Activated CD4-positive, alpha-beta T cell treated with anti-CD3 and anti-CD28 coated beads, Interleukin-2, amount 10 ng/mL, durations not matched to agents 7 days and 5 days (primary cell): ENCODE measurements at places on chromosomes 4 and X. TPM values are rescaled to one million over a fixed set of nuclear protein-coding genes. Genes with fewer than 3 reads are reported as not detected.

Gene RNF113A
- 30.4 TPM for total RNA-seq

Gene LGI2
- total RNA-seq = not detected

Gene CCDC149
- not detected for total RNA-seq

Gene KLF8
- 12.8 TPM for total RNA-seq

Gene TTC29
- not detected for total RNA-seq

Gene GCNA
- total RNA-seq = 4.7 TPM

Gene SSX2
- total RNA-seq = not detected

Gene PRDM5
- not detected for total RNA-seq

Gene PAGE5
- not detected for total RNA-seq

DNA sequence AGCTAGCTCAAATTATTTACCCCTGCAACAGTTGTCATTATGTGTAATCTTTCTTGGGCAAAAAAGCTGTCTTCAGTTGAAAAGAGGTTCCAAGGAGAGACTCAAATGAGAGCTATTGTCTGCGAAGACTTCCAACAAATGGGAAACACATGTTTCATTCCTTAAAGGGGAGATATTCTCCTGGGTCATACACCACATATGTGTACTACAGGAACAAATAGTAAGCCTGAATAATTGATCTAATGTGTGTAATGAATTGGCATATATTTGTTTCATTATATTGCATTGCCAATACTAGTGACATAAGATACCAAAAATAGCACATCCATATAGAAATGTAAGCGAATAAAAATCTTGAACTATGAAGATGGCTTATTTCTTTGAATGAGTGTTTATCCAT lies 950.9 kb upstream of the NDST4 start:
- H3K4me1 ChIP-seq = no peaks in the 10 kb centered on the region
- no peaks in the 10 kb centered on the region for H3K27me3 ChIP-seq
- H3K4me3 ChIP-seq = no peak overlapping the region
- H3K27ac ChIP-seq = no peak overlapping the region
- H3K36me3 ChIP-seq = no peaks in the 10 kb centered on the region
- no peak for DNase-seq

GRCh38 chrX:54817220-54817820 lies 9.8 kb downstream of the MAGED2 start:
- DNase-seq = no peak
- peaks cover 6% of the 10 kb centered on the region for H3K4me1 ChIP-seq
- no peak overlapping the region for H3K4me3 ChIP-seq
- H3K36me3 ChIP-seq = peaks cover 28% of the 10 kb centered on the region

GRCh38 chr4:993111-994029 lies at the start of gene SLC26A1:
Gene SLC26A1 (minus strand): TSS chr4:993404. CDS start chr4:991703, 1,701 bp downstream.
- no peaks in the 10 kb centered on the region for H3K36me3 ChIP-seq
- H3K27me3 ChIP-seq = peaks cover 15% of the 10 kb centered on the region
- H3K4me3 ChIP-seq = no peak within 1 kb of the TSS
- DNase-seq = no peak
- no peak within 1 kb of the TSS for H3K27ac ChIP-seq

DNA sequence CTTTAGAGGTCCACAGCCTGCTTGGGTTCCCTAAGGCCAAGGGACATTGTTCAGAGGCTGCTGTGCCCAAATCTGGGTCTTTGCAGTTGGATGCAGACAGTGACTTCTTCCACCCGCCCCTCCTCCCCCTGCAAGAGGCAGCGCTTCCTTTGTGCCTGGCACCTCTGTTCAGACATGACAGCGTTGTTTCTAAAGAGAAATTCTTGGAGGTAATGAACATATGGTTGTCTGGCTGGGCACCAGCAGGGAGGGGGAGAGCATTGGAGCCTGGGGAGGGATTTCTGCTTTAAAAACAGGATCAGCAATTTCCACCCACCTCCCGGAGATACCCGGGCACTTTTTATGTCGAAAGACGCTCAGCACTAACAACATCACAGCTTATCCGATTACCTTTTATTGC lies 51.5 kb downstream of the PSAPL1 start:
- no peak for DNase-seq
- no peaks in the 10 kb centered on the region for H3K27me3 ChIP-seq
- no peak overlapping the region for H3K27ac ChIP-seq
- H3K4me3 ChIP-seq = no peak overlapping the region
- no peaks in the 10 kb centered on the region for H3K4me1 ChIP-seq

DNA sequence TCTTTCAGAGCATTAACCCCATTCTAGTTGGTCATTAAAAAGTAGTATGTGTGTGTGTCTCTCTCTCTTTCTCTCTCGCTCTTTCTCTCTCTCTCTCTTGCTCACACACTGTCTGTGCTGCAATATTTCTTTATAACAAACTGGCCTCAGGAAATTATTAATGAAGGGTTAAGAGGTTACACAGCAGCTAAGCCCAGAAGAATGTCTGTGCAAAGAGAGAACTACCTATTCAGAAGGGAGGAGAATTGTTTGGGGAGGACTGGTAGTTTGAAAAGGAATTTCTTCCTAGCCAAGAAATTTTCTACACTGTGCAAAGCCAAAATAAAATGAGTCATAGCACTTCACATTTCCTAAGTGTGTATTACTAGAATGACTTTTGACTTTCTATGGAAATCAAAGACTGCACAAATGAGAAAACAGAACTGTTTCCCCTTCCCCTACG lies 22.2 kb downstream of the PDGFC start:
- H3K4me1 ChIP-seq = no peaks in the 10 kb centered on the region
- H3K4me3 ChIP-seq = no peak overlapping the region
- no peaks in the 10 kb centered on the region for H3K27me3 ChIP-seq

DNA sequence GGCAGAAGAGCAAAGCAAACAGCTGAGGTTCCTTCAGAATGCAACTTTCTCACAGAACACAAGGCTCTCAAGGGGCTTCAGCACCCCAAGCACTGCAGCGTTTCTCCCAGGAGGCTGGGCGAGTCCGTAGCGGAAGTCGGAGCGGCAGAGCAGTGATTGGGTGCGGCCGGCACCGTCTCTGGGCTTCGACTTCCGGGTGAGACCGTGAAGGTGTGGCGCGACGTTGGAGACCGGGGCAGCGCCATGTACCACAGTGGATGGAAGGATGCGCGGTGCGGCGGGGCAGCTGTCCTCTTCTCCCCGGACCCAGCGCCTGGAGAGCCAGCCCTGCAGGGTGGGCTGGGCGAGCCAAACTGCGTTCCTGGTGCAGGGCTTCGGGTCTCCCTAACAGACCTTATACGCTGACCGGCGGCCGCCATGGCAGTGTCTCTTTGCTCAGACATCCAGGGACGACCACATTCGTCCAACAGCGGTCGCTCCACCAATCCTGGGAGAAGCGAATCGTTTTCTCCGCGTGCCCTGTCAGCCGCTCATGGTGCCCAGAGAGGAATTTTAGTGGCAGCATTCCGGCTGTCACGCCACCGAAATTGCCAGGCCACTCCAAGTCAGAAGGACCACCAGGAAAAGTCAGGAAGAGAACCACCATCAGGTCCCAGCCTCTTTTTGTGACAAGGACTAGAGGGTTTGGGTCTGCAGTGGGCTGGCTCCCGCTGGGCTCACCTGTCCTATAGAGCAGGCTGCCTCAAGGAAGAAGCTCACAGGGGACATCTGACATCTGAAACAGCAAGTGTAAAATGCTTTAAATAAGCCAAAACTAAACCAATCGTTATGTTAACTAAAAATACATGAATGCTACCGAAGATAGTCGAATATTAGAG lies 20.5 kb downstream of the TRIM61 start:
- peaks cover 8% of the 10 kb centered on the region for H3K36me3 ChIP-seq
- DNase-seq = peak; percentile 78
- H3K4me3 ChIP-seq = peak overlapping the region; percentile 87
- H3K4me1 ChIP-seq = peaks cover 24% of the 10 kb centered on the region
- H3K27me3 ChIP-seq = peaks cover 3% of the 10 kb centered on the region

DNA sequence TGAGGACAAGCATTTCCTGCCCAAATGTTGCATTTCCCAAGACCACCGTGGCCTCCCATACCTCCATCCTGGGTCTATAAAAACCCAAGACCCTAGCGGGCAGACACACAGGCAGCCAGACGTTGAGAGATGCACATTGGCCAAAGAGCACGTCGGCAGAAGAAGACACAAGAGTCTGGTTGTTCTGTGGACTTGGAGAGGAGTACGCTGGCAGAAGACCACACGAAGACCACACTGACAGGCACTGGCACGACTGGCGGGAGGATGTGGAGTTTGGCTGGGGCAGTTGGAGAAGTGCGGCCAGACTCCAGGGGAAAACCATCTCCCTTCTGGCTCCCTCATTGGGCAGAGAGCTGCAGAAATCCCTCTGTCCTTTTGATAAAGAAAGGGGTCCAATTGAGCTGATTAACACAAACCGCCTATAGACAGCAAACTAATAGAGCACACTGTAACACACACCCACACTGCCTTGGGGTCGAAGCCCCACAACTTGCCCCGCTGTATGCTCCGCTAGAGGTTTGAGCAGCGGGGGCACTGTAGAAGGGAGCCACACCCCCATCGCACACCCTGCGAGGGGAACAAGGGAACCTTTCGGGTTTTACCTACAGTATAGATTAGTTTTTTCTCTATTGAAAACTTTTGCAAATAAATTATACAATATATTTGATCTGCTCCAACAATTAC lies 376.7 kb upstream of the KLHL4 start:
- H3K27ac ChIP-seq = no peak overlapping the region
- no peaks in the 10 kb centered on the region for H3K36me3 ChIP-seq
- H3K4me1 ChIP-seq = no peaks in the 10 kb centered on the region

DNA sequence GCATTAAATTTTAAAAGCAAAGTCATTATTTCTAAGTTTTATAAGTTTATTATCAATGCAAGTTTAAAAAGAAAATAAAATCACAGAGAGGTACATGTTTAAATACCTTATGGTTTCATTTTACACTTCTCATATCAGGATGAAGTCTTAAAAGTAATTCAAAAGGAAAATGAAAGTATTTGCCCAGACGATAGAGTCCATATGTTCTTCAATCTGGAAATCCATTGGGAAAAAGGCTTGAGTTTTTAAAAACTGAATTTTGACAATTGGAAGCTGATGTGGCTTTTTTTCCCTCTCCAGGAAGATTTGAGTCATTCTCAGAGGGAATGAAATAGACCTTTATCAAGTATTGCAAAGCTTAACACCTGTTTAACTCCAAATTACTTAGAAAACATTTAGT lies 37.1 kb downstream of the MAB21L2 start:
- no peak overlapping the region for H3K27ac ChIP-seq
- H3K36me3 ChIP-seq = peaks cover 17% of the 10 kb centered on the region
- H3K4me3 ChIP-seq = no peak overlapping the region

DNA sequence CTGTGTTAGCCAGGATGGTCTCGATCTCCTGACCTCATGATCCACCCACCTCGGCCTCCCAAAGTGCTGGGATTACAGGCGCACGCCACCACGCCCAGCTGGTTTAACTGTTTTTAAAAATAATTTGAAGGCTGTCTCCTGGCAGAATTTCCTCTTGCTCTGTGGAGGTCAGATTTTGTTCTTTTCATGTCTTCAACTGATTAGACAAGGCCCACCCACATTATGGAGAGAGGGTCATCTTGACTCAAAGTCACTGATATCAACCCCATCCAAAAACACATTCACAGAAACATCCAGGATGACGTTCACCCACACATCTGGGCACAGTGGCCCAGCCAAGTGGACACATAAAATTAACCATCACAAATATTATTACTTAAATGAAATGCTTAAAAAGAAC lies 365.4 kb downstream of the DHRSX start:
- H3K27ac ChIP-seq = no peak overlapping the region
- H3K4me3 ChIP-seq = no peak overlapping the region
- no peak for DNase-seq
- H3K27me3 ChIP-seq = no peaks in the 10 kb centered on the region

DNA sequence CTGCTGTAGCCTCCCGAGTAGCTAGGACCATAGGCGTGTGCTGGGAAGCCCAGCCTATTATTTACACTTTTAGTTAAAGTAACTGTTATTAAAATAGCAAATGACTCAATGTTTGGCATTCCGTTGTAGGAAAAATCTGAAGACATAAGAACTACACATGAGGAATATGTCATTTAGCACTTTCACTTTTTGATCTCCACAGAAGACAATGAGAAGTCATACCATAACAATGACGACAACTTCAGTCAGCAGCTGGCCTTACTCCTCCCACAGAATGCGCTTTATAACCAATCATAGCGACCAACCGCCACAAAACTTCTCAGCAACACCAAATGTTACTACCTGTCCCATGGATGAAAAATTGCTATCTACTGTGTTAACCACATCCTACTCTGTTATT lies 6.7 kb downstream of the GPR34 start:
- H3K27ac ChIP-seq = no peak overlapping the region
- peaks cover 20% of the 10 kb centered on the region for H3K36me3 ChIP-seq
- H3K4me3 ChIP-seq = no peak overlapping the region
- no peak for DNase-seq

DNA sequence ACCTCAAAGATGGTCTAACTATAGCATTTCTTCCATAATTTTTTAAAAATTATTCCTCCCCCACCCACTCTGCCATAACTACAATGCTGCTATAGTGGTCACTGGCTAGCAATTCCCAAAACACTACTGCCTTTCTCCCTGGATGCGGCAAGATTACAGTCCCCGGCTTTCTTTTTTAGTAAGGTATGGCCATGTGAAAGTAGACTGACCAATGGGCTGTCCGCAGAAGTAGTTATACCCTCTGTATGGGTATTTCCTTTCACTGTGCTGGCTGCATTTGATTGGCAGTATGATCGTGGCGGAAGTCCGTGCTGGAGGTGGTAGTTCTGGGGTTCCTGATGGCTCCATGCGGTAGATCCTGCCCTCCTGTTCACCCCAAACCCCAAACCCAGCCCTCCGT lies 166.0 kb downstream of the FBXO8 start:
- H3K27ac ChIP-seq = no peak overlapping the region
- H3K36me3 ChIP-seq = no peaks in the 10 kb centered on the region
- H3K4me1 ChIP-seq = no peaks in the 10 kb centered on the region

- H3K27ac ChIP-seq = no peak overlapping the region
- H3K27me3 ChIP-seq = no peaks in the 10 kb centered on the region
- no peak for DNase-seq
- no peaks in the 10 kb centered on the region for H3K4me1 ChIP-seq
- H3K36me3 ChIP-seq = no peaks in the 10 kb centered on the region
Observed at GRCh38 chr4:70473679-70474078, 1.7 kb downstream of the MUC7 start.

DNA sequence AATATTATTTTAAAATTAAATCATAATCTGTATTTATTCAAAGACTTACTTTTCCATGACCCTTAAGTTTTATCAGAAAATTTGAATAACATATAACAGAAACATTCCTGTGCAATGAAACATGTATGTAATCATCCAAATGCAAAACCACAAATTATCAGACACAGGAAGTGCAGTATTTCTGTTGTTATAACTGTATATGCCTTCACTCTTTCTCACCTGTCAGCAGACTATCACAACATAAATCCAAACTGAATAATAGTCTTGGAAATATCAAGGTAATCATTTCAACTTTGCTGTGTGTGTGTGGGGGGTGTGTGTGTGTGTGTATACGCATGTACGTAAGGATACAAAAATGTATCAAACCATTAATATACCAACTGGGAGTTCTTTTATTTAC lies 285.9 kb downstream of the SLC7A11 start:
- DNase-seq = no peak
- no peak overlapping the region for H3K4me3 ChIP-seq
- H3K4me1 ChIP-seq = no peaks in the 10 kb centered on the region
- H3K36me3 ChIP-seq = no peaks in the 10 kb centered on the region
- no peaks in the 10 kb centered on the region for H3K27me3 ChIP-seq

GRCh38 chr4:98485816-98486345 lies 172.5 kb downstream of the TSPAN5 start:
- peaks cover 31% of the 10 kb centered on the region for H3K36me3 ChIP-seq
- H3K27ac ChIP-seq = peak overlapping the region; percentile 71
- DNase-seq = no peak
- no peaks in the 10 kb centered on the region for H3K27me3 ChIP-seq
- H3K4me1 ChIP-seq = peaks cover 51% of the 10 kb centered on the region
